ENCODE measurements at places on chromosomes 6 and 20. TPM values are rescaled to one million over a fixed set of nuclear protein-coding genes. Genes with fewer than 3 reads are reported as not detected.

Gene ARHGAP40
- total RNA-seq: not detected

Gene NKX2-4
- total RNA-seq: not detected

Gene GPX5
- not detected for total RNA-seq

GRCh38 chr6:8030920-8031319 lies 33.3 kb downstream of the BLOC1S5 start:
- no peak for DNase-seq

DNA sequence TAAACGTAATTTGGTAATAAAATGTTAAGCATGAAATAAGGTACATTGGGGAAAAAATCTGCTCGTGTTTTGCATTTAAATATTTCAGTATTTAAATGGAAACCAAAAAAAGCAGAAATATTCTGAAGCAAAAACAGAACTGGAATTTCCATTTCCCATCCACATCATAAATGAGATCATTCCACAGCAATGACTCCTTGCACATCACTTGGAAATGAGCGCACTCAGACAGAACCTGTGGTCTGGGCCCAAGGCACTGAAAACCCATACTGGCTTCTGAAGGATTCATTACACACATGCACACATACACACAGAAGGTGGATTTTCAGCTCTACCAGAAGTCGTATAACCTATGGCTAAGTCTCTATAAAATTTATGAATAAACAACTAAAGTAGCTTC lies 174.8 kb downstream of the IBTK start:
- DNase-seq: peak; percentile 22

DNA sequence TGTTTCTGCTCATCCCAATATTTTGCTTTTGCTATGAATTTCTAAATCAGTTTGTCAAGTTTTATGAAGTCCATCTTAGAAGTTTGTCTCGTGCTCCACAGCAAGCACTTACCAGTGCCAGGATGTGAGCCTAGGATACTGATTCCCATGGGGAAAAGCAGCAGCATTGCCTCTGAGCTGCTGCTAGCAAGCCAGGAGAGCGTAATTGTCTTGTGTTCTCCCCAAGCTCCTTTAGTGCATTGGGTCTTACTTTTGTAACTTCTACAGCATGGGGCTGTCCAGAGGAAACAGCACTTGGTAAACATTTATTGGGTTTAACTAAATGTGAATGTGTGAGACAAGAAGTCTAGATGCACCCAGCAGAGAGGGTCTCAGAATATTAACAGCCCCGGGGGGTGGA lies 76.1 kb downstream of the RNF182 start:
- DNase-seq: peak; percentile 22

DNA sequence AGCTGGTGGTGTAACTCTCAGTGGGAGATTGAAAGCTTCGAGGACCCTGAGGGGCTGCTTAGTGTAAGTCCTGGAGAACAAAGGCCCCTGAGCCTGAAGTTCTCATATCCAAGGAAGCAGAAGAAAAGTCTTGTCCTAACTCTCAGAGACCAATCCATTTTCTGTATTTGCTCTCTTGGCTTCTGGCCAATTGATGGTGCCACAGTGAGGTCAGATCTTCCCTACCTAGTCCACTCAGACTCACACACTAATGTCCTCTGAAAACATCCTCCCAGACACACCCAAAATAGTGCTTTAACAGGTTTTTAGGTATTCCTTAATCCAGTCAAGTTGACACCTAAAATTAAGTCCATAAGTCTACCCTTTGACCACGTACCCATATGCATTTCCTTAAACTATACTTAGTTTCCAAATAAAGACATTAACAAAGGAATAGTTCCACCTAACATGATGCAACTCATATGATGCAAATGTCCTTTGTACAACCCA lies 29.4 kb downstream of the ZNF292 start:
- no peak for DNase-seq

- peak; percentile 77 for DNase-seq
These were observed 553.8 kb upstream of the PTCHD4 start for GRCh38 chr6:48664826-48665225.

DNA sequence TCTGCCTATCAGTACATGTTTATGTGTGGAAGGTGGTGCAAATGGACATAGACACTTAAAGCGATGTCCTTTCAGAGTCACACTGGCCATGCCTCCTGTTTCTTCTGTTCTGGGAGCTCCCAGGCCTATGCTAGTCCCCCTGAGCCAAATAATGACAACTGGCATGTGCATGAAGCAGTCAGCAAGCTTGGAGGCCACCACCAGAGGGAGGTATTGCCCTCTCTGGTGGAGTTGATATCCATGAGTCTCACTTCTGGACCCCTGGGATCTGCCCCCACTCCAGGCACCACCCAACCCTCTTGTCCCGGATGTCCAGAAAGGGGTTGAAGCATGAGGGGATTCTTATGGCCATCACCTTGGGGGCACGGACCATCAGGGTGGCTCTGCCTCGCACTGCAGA lies 172.2 kb downstream of the AIG1 start:
- peak; percentile 31 for DNase-seq

DNA sequence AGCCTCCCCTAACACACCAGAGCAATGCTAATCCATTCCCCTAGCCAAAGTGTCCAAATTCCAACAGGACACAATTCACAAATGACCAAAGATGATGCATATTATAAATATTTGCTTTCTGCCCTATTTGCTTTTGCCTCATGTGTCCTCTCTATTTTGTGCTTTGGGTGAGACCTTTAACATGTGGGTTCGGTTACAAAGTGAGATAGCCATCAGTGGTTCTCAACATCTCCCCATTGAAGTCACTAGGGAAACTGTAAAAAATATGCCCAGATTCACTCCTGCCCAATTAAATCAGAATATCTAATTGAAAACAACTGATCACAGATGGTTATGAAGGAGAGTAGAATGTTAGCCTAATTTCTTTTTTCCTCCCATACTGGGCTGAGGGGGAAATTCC lies 159.2 kb downstream of the MTFR2 start:
- DNase-seq: no peak

GRCh38 chr20:38395165-38395564 lies 40.0 kb downstream of the SNHG17 start:
- DNase-seq: peak; percentile 41

GRCh38 chr6:52014391-52014790 lies 73.0 kb downstream of the PKHD1 start:
- DNase-seq: no peak

- peak; percentile 43 for DNase-seq
These were observed 56.2 kb upstream of the RIPOR2 start for GRCh38 chr6:24991810-24992467.

DNA sequence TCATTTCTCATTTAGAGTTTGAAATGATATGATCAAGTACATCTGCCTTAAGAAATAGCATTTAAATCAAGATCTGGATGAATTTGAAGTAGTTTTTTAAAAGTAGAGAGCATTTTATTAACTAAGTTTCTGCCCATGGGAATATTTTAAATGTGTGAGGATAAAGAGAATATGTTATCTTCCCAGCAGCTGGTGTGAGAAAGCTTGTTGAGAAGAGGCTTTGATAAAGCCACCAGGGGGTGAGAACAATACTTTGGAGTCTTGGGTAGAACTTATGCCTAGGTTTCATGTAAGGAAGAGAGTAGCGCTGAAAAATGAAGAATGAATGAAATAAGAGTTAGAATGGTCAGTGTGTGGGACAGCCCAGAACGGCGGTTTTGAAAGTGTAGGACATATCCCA lies 190.2 kb downstream of the GRM1 start:
- no peak for DNase-seq

DNA sequence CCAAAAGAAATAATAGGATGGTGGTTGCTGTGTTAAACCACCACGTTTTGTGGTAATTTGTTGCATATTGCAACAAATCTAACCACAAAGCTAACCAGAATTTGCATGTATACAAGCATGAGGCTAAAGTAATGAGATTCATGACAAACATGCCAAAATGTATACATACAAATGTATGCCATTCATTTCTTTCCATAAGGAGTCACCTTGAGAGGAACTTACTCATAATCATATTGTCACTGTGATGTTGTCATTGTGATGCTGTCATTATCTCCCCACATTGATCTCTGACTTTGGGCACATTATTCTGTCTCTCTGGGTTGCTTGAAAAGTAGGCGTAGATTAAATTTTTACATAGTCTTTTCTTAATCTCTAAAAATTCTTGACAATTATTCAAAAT lies 886.8 kb upstream of the FLRT3 start:
- no peak for DNase-seq
